ENCODE measurements at places on chromosomes 11 and 22. TPM values are rescaled to one million over a fixed set of nuclear protein-coding genes. Genes with fewer than 3 reads are reported as not detected.

DSCAML1 gene
- total RNA-seq = not detected

LGR4 gene
- 3.1 TPM for total RNA-seq

OR8A1 gene
- total RNA-seq = not detected

DBX1 gene
- total RNA-seq = not detected

GALNT18 gene
- 0.32 TPM for total RNA-seq

OR10AG1 gene
- not detected for total RNA-seq

CRYBA4 gene
- not detected for total RNA-seq

C11orf65 gene
- total RNA-seq = not detected

KRTAP5-8 gene
- not detected for total RNA-seq

MS4A3 gene
- total RNA-seq = not detected

C11orf42 gene
- not detected for total RNA-seq

Measured in endothelial cell of umbilical vein (primary cell).